ENCODE measurements at places on chromosomes 6 and 20. TPM values are rescaled to one million over a fixed set of nuclear protein-coding genes. Genes with fewer than 3 reads are reported as not detected.

DNA sequence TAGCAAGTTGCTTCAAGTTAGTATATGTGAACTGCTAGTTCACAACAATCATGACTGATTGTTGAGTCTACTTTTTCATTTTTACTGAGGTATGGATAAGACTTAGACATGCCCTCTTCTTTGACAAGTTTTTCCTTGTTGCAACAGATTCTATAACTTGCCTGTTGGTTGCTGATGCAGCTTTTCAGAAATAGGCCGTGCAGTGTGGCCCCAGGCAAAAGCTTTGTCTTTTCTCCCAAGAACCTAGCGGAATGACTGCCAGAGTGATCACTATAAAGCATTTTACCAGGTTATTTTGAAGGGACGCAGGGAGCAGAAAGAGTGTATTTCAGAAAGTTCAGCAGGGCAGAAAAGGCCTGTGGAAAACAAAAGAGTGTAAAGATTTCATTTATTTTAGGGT lies 16.0 kb downstream of the HECA start:
- no peak for DNase-seq

- DNase-seq, result no peak
These were observed 134.9 kb downstream of the PLCB1 start for GRCh38 chr20:8267009-8267408.

GRCh38 chr20:34907616-34908469 lies 31.4 kb downstream of the ACSS2 start:
- DNase-seq, result no peak

- peak; percentile 7 for DNase-seq
These were observed 40.3 kb upstream of the AHI1 start for GRCh38 chr6:135537741-135538301.

DNA sequence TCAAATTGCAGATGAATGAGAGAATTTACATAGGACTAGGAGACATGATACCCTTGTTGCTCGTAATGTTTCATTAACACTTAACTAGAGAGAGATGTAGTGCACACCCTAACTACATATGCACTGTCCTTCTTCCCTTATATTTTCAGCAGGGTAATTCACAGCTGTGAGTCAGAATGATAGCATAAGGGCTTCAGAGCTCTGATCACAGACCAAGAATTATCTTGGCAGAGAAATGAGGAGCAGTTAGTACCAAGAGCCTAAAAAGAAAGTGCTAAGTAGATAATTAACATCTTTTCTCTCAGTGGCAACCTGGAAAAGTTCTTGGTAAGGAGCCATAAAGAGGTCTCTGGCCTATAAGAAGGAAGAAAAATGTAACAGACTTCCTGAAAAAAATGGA lies 35.8 kb downstream of the GRIK2 start:
- DNase-seq, result no peak

DNA sequence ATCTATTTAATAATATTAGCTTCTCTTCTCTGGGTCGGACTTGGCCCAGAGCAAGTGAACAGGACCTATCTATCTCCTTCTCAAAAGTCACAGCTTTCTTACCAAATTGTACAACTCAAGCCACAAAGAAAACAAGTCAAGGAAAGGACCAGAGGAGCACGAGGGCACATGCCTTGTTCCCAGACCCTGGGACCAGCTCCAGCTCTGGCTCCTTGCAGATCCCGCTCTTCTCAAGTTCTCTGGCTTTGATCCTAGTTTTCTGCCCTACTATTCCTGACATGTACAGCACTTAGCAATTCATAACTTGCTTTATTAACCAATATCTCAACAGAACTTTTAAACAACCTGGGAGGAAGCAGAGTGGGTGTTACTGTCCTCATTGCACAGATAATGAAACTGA lies 185.9 kb downstream of the ESR1 start:
- no peak for DNase-seq

GRCh38 chr6:6661191-6661590 lies 72.7 kb downstream of the LY86 start:
- DNase-seq, result no peak

DNA sequence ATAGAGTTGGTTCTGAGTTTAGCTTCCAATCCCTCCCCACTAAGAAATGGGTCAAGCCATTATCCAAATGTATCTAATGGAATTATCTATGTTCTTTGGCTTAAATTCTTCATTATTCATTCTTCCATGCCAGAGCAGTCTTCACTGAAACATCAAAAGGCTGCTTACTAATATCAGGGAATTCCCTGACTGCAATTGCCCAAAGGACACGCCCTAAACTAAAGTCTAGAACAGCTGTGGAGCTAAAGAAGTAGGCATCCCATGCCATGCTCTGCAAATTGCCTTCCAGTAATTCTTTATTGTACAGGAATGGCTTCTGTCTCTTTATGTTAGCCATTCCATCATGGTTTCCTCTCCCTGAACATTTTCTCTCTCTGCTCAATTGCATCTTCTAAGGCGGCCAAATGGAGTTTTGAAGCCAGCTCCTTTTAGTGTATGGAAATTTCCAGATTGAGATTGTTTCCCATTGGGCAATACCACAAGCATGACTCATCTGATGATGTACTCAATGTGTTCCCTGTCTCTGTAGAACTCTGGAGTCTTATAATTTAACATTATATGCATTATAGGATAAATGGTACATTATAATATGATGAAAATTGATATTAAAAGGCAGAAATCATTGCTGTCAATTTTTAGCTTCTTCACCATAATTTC lies 28.8 kb upstream of the TSHZ2 start:
- no peak for DNase-seq

MAK gene
- total RNA-seq, result 0.35 TPM

MGME1 gene
- 16.2 TPM for total RNA-seq

CALHM5 gene
- not detected for total RNA-seq

OPRM1 gene
- not detected for total RNA-seq

SMIM29 gene
- total RNA-seq, result 12.3 TPM

SPATS1 gene
- not detected for total RNA-seq

TBX18 gene
- not detected for total RNA-seq

ZNF165 gene
- total RNA-seq, result 2.0 TPM

HLA-DRB5 gene
- 6.0 TPM for total RNA-seq
